ENCODE measurements at places on chromosomes 2 and 18. TPM values are rescaled to one million over a fixed set of nuclear protein-coding genes. Genes with fewer than 3 reads are reported as not detected.

FOXI3 gene
- total RNA-seq: not detected

SPATA3 gene
- total RNA-seq: not detected

GPR155 gene
- total RNA-seq: 43.8 TPM

CFAP65 gene
- not detected for total RNA-seq

USP14 gene
- total RNA-seq: 53.1 TPM

NT5C1B gene
- not detected for total RNA-seq

TPGS2 gene
- 102 TPM for total RNA-seq

CD8B2 gene
- total RNA-seq: 0.08 TPM

SCN2A gene
- total RNA-seq: not detected
